ENCODE measurements at places on chromosomes 2 and 18. TPM values are rescaled to one million over a fixed set of nuclear protein-coding genes. Genes with fewer than 3 reads are reported as not detected.

Gene NXPH2
- total RNA-seq: not detected

Gene MAL
- total RNA-seq: not detected

Gene CGREF1
- 18.8 TPM for total RNA-seq

DNA sequence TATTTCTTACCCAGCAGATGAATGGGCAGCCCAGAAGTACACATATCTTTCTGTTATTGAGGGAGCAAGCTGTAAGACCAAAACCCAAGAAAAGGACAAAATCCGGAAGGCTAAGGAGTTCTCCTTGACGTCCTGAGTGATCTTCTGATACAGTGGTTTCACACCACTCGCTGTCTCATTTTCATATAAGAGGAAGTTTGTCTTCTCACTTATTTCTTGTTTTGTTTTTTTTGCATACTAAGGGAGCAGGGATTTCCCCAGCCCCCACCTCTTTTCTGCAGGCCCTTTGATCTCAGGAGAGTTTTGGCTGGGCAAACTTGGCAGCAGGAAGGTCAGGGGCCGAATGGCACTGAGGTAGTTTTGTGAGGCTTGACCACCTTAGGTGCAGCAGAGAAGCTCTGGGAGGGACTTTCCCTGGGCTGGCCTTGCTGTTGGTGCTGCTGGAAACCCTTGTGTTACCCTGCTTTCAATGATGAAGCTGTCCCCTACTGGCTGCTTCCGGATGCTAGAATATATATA is 13.3 kb downstream of the CHRNA1 start:
- H3K4me3 ChIP-seq: no peak overlapping the region
- no peaks in the 10 kb centered on the region for H3K36me3 ChIP-seq
- no peaks in the 10 kb centered on the region for H3K4me1 ChIP-seq
- H3K27ac ChIP-seq: no peak overlapping the region
- DNase-seq: no peak

DNA sequence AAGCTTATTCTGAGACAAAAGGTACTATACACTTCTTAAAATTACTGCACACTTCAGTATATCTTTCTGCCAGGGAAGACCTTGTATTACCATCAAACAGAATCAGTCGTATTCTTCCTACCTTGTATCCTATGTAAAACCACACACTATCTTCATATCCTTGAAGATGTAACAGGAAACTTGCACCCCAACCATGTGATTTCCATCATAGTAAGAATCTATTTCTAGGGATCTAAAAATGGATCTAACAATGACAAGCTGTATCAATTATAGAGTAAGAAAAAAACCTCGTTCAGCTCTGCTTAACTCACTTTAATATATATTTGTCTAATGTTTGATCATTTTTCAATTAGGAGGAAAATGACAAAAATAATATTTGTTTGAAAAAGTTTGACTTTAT is 60.2 kb downstream of the WDR75 start:
- H3K36me3 ChIP-seq: no peaks in the 10 kb centered on the region
- no peak for DNase-seq
- no peaks in the 10 kb centered on the region for H3K4me1 ChIP-seq
- no peak overlapping the region for H3K4me3 ChIP-seq
- H3K27ac ChIP-seq: no peak overlapping the region
- H3K27me3 ChIP-seq: no peaks in the 10 kb centered on the region
